ENCODE measurements at places on chromosomes 4 and X.
A peak's percentile ranks its signal among the peaks of the same experiment; 100 is the strongest.

GRCh38 chr4:1348746-1349145 lies 1.7 kb downstream of the UVSSA start:
- no peak for DNase-seq

GRCh38 chr4:152165146-152165545 lies 370.7 kb downstream of the FBXW7 start:
- no peak for DNase-seq

- peak; percentile 53 for DNase-seq
Observed at GRCh38 chr4:11424000-11424399, 4.7 kb downstream of the HS3ST1 start.

- DNase-seq: no peak
Observed at GRCh38 chrX:110046971-110047370, 44.1 kb downstream of the TMEM164 start.

All from fibroblast of skin of back (primary cell).